ENCODE measurements at places on chromosomes 16 and 17.

DNA sequence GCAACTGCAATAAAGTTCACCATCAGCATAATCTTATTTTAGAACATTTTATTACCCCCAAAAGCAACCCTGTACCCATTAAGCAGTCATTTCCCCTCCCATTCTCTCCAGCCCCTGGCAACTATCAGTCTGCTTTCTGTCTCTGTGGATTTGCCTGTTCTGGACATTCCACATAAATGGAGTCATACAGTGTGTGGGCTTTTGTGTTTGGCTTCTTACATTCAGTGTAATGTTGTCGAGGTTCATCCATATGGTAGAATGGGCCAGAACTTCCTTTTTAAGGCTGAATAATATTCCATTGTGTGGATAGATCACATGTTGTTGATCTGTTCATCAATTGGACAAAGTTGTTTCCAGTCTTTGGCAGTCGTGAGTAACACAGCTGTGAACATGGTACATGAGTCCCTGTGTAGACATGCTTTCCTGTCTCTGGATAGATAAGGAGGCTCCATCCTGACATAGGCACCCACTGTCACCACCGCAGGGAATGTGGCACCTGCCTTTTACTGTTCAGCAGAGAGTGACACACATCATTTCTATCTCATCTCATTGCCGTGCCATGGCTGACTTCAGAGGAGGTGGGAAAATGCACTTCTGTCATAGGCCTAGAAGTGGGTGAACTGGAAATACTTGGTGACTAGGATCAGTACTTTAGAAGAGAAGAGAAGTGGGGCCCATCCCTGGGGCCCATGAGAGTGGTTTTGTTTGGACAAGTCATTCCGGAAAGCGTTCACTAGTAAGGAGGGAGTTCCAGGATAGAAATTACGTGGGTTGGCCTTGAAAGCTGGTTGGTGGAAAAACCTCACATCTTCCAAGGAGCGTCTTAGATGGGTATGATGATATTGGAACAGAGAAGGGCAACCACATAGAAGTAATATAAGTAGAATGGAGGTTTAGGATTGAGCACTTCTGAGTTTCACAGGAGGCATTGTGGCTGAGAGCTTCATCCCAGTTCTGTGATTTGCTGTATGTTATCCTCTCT is 25.8 kb downstream of the EPN2 start:
- no peak for DNase-seq

GRCh38 chr17:50837286-50837979 is 2.0 kb downstream of the WFIKKN2 start:
- no peak for DNase-seq

DNA sequence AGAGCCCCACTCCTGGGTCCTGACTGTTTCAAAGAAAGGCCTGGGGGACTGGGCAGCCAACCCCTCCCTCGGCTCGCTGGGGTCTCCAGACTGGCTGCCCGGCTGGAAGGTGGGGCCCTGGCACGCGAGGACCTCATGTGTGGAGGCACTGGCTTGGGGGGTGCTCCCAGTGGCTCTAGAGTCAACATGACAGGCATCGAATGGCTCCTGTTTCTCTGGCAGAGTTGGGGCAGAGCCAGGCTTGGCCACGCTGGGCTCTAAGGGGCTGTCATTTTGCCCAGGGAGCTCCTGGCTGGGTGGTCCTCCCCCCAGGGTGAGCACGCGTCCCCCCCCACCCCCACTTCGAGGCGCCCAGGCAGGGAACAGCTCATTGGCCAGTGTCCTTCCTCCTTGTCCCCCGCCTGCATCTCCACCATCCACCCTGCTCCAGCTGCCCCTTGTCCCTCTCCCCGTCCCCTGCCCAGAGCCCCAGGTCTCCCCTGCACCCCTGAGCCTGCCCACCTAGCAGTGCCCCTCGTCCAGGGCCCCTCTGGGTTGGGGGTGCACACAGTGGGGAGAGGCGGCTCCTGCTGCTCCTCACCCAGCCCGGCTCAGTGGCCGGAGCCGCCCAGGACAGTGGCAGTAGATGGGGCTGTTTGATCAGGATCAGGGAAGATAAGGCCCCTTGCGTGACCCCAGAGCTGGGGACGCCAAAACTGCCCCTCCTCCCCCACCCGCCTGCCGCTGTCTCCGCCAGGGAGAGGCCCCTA is 2.7 kb downstream of the GCGR start:
- DNase-seq: no peak

- no peak for DNase-seq
Observed at GRCh38 chr17:82718986-82719685, 2.6 kb downstream of the FN3KRP start.

DNA sequence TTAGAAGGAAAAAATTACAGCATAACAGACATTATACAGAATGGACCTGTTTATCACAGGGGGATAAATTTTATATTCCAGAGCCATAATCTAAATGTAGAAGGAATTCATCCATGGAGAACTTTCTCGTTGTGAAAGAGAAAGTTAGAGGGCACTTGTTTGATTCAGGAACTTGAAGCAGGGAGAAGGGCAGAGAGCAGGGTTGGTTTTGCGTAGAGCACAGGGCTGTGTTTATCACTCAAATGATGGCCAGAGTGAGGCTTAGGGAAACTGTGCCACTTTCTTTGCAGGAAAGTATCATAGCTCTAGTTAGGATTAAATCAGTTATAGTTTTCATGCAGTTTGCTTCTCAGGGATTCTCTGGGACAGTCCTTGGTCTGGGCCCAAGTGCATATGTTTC is 29.1 kb upstream of the MED13 start:
- DNase-seq: no peak

Measured in erythroblast (primary cell).